ENCODE measurements at places on chromosomes 2 and 18. TPM values are rescaled to one million over a fixed set of nuclear protein-coding genes. Genes with fewer than 3 reads are reported as not detected.

PROM2 gene
- total RNA-seq, result 0.18 TPM

SETBP1 gene
- 0.18 TPM for total RNA-seq

KLHL30 gene
- total RNA-seq, result 0.11 TPM

CCDC150 gene
- 1.3 TPM for total RNA-seq

SLC5A7 gene
- not detected for total RNA-seq

NEB gene
- total RNA-seq, result 0.02 TPM

DARS1 gene
- total RNA-seq, result 72.8 TPM

DSG2 gene
- total RNA-seq, result not detected

DNA sequence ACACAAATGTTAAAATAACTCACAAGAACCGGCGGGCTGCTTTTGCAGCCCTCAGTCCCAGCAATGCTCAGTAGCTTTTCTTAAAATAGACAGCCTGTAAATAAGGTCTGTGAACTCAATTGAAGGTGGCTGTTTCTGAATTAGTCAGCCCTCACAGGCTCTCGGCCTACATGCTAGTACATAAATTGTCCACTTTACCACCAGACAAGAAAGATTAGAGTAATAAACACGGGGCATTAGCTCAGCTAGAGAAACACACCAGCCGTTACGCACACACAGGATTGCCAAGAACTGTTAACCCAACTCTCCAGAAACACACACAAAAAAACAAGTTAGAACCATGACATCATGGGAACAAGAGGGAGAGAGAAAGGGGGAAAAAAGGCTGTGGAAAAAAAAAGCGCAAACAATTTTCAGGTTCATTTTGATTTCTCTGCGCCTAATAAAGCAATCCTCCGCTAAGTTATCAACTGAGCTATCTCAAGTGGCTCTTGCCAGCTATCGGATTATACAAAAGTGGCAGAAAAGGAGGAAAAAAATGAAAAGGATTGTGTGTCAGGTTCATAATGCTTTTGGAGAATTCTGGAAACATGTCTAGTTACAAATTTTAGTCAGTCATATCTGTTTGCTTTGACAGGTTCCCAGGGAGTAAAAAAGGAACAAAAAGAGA, 89.1 kb downstream of the ZEB2 start:
- no peak for DNase-seq
- H3K4me3 ChIP-seq, result no peak overlapping the region
- H3K27me3 ChIP-seq, result no peaks in the 10 kb centered on the region
- H3K27ac ChIP-seq, result no peak overlapping the region

DNA sequence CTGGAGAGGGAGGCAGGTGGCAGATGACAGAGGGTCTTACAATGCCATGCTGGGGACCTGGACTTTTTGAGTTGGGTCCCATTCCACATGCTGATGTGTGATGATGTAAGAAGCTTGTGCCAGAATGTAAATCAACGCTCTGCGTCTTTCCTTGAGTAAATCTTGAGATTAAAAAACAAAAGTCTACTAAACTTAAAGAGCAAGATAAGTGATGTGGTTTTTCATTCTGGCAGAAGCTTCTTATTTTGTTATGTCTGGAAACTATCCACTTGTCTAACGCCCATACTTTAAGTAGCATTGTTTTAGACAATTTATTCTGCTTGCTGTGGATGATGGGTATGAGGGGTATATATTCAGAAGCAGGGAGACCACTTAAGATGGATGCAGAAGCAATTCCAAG, 94.5 kb downstream of the KCNS3 start:
- no peak overlapping the region for H3K4me3 ChIP-seq
- peaks cover 22% of the 10 kb centered on the region for H3K4me1 ChIP-seq
- H3K36me3 ChIP-seq, result no peaks in the 10 kb centered on the region
- no peak overlapping the region for H3K27ac ChIP-seq

GRCh38 chr2:103292573-103292972, 530.7 kb downstream of the TMEM182 start:
- H3K27me3 ChIP-seq, result no peaks in the 10 kb centered on the region
- H3K27ac ChIP-seq, result no peak overlapping the region
- no peaks in the 10 kb centered on the region for H3K36me3 ChIP-seq

- no peak overlapping the region for H3K27ac ChIP-seq
- H3K36me3 ChIP-seq, result no peaks in the 10 kb centered on the region
- H3K4me3 ChIP-seq, result no peak overlapping the region
- no peaks in the 10 kb centered on the region for H3K27me3 ChIP-seq
Measured at GRCh38 chr18:44246001-44246400, 434.7 kb upstream of the SETBP1 start.

GRCh38 chr2:233355916-233356315, 1.6 kb downstream of the DGKD start:
- peaks cover 4% of the 10 kb centered on the region for H3K36me3 ChIP-seq
- no peak for DNase-seq
- H3K4me3 ChIP-seq, result peak overlapping the region; percentile 85
- H3K4me1 ChIP-seq, result peaks cover 46% of the 10 kb centered on the region

- no peak overlapping the region for H3K27ac ChIP-seq
- peak; percentile 30 for DNase-seq
- H3K4me3 ChIP-seq, result no peak overlapping the region
- no peaks in the 10 kb centered on the region for H3K4me1 ChIP-seq
- no peaks in the 10 kb centered on the region for H3K36me3 ChIP-seq
Measured at GRCh38 chr2:187900021-187900420, 345.8 kb upstream of the TFPI start.

DNA sequence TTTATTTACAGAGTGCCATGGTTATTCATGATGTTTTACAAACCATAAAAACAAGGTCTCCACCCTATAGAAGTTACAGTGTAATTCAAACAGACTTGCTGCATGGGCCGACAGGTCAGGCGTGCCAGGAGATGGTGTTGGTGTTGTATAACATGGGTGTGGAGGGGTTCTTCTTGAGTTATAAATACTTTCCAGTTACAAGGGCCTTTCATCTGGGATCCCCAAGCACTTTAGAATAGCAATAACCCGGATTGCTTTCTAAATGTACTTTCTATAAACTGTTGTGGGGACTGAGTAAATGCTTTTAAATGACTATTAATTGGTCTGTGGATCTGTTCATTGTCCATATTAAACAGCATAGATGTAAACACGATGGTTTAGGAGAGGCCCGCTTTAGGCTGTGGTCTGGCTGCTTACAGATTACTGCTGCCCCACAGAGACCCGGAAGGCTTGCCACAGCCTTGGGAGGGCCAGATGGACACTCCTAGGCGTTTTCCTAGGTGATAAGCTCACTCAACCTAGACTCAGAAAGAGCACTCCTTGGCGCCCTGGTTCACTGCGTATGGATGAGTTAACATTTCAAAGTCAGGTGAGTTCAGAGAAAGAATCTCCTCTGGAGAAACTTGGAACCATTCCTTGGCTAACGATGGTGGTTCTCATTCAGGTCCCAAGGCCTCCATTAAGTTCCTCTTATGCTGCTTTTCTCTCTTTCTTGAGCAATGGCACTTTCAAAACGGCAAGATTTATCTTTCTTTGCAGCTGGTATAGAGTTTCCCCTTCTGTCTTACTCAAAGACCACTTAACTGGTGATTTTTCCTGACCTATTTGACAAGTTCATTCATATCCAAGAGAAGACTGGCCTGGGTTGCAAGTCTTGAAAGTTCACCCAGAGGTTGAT, 3.6 kb upstream of the KIAA2012 start:
- peaks cover 15% of the 10 kb centered on the region for H3K4me1 ChIP-seq

GRCh38 chr2:109031476-109032228, 42.6 kb upstream of the EDAR start:
- no peak for DNase-seq
- H3K36me3 ChIP-seq, result no peaks in the 10 kb centered on the region
- H3K4me3 ChIP-seq, result peak overlapping the region; percentile 53
- peaks cover 50% of the 10 kb centered on the region for H3K27me3 ChIP-seq
- H3K27ac ChIP-seq, result no peak overlapping the region
- H3K4me1 ChIP-seq, result peaks cover 5% of the 10 kb centered on the region

DNA sequence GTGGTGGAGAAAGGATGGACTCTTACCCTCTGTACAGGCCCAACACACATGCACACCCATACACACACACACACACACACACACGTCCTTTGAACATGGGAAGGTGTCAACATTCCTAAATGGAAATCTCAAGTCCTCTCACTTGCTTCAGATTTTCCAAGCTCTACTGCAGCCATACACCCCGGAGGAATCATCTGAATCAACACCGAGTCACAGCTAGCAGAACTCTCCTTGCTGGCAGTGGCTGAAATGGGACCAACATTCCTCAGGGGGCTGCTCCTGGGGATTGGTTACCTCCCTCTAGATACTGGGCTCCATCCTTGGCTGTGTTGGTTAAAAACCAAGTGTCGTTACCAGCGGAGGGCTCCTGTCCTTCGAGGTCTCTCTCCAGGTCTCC, 112.7 kb downstream of the BCL11A start:
- H3K4me3 ChIP-seq, result no peak overlapping the region
- H3K36me3 ChIP-seq, result no peaks in the 10 kb centered on the region
- peaks cover 7% of the 10 kb centered on the region for H3K27me3 ChIP-seq

GRCh38 chr2:85907671-85908157, 18.9 kb upstream of the ST3GAL5 start:
- peaks cover 1% of the 10 kb centered on the region for H3K27me3 ChIP-seq
- H3K4me3 ChIP-seq, result no peak overlapping the region
- H3K27ac ChIP-seq, result no peak overlapping the region
- no peaks in the 10 kb centered on the region for H3K36me3 ChIP-seq

Measured in HFFc6 (cell line).